ENCODE measurements at places on chromosomes 11 and 22.

GRCh38 chr11:64563966-64564365 is 27.1 kb upstream of the SLC22A12 start:
- DNase-seq = no peak

DNA sequence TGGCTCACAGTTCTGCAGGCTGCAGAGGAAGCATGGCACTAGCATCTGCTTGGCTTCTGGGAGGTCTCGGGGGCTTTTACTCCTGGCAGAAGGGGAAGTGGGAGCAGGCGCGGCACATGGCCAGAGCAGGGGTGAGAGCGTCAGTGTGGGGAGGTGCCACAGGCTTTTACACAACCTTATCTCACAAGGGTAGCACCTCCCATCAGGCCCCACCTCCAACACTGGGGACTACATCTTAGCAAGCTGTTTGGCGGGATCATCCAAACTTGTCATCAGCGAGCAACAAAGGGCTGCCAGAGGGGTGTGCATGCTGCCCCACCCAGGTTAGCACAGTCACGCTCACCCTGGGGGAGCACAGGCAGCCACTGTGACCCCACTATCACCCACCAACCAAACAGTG is 18.9 kb upstream of the YPEL1 start:
- DNase-seq = no peak

GRCh38 chr11:86186386-86186785 is 58.2 kb upstream of the EED start:
- no peak for DNase-seq

- no peak for DNase-seq
Observed at GRCh38 chr11:11141065-11141464, 212.0 kb downstream of the CSNK2A3 start.

GRCh38 chr11:117826832-117827231 is 2.3 kb upstream of the FXYD2 start:
- no peak for DNase-seq
